ENCODE measurements at places on chromosomes 3 and 15.

DNA sequence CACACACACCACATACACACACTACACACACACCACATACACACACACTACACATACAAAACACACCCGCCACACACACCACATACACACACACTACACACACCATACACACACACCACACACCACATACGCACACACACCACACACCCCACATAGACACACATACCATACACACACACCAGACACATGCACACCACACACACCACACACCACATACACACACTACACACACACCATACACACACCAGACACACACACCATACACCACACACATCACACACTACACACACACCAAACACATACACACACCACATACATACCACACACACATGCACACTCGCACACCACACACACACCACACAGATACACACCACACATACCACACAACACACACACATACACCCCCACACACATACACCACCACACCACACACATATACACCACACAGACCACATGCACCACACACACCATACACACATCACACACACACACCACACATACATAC, 26.3 kb downstream of the CPN2 start:
- DNase-seq: no peak

- no peak for DNase-seq
Observed at GRCh38 chr3:12861611-12862010, 20.2 kb upstream of the RPL32 start.

DNA sequence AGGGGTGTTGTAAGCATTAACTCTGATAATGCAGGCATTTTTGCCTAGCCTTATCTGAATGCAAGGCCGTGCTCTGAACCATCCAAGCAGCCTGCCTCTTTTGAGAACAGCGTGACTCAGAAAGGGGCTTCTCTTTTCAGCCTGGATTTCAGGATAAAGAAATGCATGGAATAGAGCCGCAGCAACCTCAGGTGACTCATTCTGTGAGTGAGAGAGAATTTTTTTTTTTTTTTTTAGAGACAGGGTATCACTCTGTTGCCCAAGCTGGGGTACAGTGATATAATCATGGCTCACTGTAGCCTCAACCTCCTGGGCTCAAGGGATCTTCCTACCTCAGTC, 20.6 kb upstream of the PDE8A start:
- no peak for DNase-seq

- no peak for DNase-seq
Observed at GRCh38 chr3:55292360-55292759, 194.7 kb downstream of the WNT5A start.

DNA sequence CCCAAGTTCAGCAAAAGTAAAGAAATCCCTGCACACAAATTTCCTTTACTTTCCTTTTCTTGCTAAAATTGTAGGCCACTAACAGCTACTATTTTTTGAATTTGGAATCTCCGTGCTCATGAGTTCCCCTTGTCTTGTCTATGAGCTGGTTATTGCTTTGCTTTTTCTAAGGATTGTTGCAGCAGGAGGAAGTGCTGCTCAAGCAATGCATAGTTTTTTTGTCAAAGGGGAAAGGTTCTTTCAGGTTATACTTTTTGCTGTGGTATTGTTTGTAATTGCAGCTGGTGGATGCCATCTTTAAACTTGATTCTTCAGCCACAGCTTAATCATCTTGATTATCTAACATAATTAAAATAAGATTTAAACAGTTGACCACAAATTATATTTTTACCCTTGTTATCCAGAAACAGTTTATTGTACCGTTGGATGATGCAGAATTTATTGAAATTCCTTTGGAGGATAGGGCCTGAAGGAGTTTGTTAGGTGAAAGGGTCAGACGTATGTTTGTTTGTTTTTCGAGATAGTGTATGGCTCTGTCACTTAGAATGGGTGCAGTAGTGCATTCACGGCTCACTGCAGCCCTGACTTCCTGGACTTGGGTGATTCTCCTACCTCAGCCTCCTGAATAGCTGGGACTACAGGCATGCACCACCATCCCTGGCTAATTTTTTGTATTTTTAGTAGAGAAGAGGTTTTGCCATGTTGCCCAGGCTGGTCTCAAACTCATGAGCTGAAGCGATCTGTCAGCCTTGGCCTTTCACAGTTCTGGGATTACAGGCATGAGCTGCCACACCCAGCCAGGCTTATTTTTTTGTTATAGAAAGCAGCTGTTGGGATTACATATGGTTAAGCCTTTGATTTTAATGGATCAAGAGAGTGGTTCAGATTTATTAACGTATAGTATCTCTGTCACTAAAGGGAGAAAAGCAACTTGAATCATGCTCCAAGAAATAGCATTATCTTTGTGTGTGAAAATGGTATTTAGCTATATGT, 11.7 kb downstream of the MGA start:
- no peak for DNase-seq

DNA sequence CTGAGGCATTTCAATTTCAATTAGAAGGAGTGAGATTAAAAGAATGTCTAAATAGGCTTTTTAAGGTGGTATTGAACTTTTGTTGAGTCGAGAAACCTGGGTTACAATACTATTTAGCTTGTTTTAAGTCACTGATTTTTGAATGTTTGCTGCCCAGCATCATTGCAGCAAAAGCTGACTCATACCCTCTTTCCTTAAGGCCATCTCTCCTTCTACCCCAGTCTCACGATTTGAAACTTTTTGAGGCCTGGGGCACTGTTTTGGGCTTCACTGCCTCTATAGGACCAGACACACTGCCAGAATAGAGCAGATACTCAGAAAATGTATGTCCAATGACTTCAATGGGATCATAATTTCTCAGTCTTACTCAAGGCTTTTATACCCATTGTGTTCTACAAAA, 319.6 kb upstream of the TGFBR2 start:
- DNase-seq: no peak

- no peak for DNase-seq
Observed at GRCh38 chr3:122435950-122436349, 20.1 kb upstream of the WDR5B start.

- DNase-seq: no peak
Observed at GRCh38 chr3:118781839-118782238, 252.8 kb downstream of the IGSF11 start.

GRCh38 chr15:64754663-64755426, 20.5 kb downstream of the RBPMS2 start:
- no peak for DNase-seq

- no peak for DNase-seq
Observed at GRCh38 chr3:123298903-123299302, 97.2 kb downstream of the SEC22A start.
